ENCODE measurements at places on chromosomes 3 and 15.

DNA sequence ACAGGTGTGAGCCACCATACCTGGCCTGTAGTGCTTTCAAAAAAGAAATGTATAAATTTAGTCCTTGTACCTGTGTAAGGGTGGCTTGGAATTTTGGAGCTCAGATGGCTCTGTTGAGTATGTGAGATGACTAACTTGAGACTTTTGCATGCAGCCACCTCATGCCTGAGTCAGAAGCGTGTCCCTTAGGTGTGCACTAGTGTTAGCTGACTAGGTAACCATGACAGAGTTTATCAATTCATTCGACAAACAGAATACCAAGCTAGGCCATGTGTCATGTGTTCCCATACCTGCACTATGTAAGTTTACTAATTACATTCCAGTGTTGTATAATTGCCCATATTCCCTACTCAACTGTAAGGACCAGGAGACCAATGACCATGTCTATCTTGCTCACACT, 4.0 kb upstream of the ZNF639 start:
- no peak for DNase-seq

GRCh38 chr3:127525373-127525772, 65.2 kb downstream of the TPRA1 start:
- peak; percentile 19 for DNase-seq

- DNase-seq = no peak
Observed at GRCh38 chr3:190606596-190606995, 92.7 kb downstream of the IL1RAP start.

GRCh38 chr15:40248006-40248783, 9.3 kb downstream of the PAK6 start:
- DNase-seq = no peak

DNA sequence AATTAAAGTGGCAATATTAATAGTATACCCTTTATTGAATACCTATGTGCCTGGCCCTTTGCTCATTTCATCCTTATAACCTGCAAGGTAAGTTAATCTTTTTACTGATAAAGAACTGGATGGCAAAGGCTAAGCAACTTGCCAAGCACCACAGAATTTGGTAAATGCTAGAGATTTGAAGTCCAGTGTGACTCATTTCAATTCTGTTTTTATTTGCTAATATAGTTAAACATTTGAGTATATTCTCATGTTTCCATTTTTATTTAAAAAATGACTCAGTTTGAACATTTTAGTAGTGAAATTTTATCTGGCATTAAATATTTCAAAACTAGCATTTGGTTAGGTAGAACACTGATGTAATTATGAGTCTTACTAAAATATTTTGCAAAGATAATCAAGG, 11.3 kb downstream of the PFN2 start:
- no peak for DNase-seq

GRCh38 chr15:41789662-41790061, 15.4 kb downstream of the MAPKBP1 start:
- DNase-seq = no peak

DNA sequence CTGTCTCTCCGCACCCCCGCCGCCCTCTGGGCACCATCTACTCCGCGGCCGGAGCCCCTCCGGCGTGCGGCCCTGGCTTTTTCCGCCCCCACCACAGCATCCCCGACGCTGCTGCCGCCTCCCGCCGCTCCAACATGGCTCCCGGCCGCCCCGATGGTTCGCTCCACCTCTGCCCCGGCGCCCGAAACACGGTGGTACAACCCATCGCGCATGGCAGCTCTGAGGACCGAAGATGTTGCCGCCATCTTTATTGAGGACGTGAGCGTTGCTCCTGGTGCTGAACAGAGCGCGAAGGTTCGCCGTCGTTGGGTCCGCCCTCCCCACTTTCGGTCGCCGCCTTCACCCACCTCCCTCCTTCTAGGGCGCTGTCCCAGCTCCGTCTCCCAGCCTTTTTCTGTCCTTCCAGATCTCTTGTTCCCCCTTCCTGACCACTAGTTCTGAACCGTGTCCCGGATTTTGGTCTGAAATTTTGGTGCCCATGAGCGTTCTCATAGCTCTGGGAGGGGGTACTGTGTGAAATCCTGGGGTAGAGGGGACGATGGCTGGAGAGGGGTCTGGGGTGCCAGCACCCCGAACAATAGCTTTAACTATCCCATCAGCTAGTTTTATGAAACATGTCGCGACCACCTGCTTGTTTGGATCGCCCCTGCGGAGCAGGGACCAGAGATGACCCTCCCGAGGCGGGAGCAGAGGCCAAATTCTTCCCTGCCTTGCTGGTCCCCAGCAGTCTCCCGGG, at the start of gene CELSR3:
Gene CELSR3 (minus strand): TSS at position 134 of the 736 bp plus-strand sequence. CDS start 252 bp downstream, outside the sequence.
- peak; percentile 83 for DNase-seq

DNA sequence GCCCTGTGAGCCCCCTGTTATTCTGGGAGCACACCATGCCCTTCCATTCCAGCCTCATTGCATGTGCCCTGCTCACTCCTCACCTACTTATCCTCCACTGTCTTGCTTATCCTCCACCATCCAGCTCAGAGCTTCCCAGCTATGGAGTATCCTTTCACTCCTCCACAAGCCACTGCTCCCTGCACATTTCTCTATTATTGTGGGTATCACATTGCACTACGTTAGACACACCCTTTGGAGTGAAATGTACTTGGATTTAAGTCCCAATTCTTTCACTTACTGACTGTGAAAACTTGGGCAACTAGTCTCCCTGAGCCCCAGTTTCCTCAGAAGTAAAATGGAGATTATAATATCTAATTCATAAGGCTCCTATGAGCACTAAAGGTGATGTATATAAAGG, 4.3 kb downstream of the MASP1 start:
- DNase-seq = no peak

GRCh38 chr3:5929027-5929426, 741.5 kb downstream of the EDEM1 start:
- no peak for DNase-seq

- DNase-seq = no peak
Observed at GRCh38 chr15:61151791-61152190, 77.3 kb downstream of the RORA start.

- no peak for DNase-seq
Observed at GRCh38 chr3:37375184-37376127, 201.1 kb upstream of the LRRFIP2 start.

DNA sequence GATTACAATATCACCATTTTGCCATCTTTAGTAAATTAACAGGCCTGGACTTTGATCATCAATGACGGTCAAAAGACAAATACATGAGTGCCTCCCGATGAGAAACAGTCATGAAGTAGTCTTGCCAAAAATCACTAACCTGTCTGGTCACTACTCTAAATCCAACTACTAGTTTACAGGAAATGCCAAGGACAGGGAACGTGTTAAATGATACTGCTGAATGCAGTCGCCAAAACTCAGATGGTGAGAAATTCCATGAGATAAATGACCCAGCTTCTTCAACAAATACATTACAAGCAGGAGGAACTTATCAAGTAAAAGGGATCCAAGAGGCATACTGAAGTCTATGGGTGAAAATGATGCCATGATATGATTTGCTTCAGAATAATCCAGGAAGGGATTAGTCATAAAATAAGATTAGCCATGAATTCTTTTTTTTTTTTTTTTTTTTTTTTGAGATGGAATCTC, 35.8 kb upstream of the ATP13A3 start:
- DNase-seq = no peak
